SK-N-SH (cell line): ENCODE measurements at places on chromosomes 5 and 9.

DNA sequence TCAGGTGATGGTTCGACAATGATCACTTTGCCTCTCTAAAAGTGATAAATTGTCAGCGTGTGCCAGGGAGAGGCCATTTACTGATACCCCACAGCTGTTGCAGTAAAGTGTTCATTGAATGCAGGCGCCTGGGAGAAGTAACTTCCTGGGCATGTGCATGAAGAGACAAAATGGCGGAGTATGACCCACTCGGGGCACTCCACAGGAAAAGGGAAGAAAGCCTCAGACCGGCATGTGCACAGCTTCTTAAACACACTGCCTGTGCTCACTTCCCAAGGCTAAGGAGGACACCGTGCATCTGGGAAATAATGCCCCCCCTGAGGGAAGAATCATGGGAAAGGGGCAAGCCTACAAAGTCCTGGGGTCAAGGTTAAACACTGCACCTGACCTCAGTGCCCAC lies 329.5 kb downstream of the ICE1 start:
- no peak for DNase-seq

GRCh38 chr5:7881091-7881490 lies 12.1 kb downstream of the MTRR start:
- DNase-seq: no peak

GRCh38 chr9:16344343-16344742 lies 526.1 kb downstream of the BNC2 start:
- no peak for DNase-seq

DNA sequence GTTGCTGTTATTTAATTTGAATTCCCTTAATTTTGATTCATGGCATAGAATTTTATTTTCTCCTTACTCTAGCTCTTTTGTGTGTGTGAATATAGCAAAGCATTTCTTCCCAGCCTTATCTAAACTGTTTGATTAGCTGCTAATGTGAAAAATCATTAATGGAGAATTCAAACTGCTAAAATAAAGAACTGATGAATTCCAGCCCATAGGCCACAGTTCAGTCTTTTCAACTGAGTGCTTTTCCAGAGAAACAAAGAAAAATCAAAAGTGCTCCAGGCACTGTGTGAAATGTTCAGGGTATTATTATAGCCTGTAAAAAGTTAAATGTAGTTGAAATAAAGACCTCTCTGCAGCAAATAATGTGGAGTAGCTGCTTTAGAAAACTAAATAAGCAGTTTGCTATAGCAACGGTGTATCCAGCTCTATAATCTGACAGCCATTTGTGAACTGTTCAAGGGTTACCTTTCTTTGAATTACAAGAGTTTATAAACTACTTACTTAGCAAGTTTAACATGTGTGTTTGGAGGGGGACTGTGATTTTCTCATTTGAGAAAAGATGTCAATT lies 123.8 kb downstream of the GIN1 start:
- no peak for DNase-seq

DNA sequence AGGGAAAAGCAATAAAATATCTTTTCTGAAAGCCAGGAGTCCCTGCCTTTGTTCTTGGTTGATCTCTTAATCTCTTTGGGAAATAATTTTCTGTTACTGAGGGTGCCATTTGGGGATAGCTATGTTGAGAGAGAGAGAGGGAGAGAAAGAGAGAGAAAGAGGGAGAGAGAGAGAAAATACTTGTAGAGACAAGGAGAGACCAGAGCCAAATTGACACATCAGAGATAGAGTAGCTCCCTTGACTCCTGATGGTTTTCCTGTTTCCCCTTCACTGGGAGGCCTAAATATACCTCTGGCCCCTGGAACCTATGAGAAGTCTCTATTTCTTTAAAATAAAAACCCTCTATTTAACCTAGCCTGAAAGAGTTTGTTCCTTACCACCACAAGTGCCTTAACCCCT lies 14.9 kb downstream of the CMYA5 start:
- no peak for DNase-seq

- DNase-seq: no peak
These were observed 114.1 kb downstream of the PCSK5 start for GRCh38 chr9:76004526-76004925.

- DNase-seq: no peak
These were observed 122.9 kb upstream of the IL12B start for GRCh38 chr5:159453209-159453608.

DNA sequence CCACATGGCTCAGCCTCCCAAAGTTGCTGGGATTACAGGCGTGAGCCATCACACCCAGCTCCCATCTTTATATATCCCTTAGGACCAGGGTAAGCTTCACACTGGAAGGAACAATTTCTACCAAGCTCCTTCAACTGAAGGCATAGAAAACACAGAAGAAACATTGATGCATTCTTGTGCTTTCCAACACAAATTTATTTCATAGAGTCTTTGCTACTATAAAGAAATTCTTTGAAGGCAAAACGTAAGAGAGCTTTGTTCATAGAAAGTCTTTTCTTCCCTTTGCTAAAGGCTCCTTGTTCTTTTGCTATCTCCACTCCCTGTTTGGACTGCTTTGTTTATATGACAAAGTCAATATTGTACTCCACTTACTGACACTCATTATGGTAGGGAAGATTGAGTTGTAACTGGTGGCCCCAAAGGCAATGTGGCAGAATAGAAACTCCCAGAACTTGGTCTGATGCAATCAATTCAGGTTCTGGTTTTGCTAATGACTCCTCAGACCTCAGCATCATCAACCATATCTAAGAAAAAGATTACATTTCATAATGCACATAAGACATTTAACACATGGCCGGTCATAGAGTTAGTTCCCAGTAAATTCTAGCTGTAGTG lies 97.4 kb upstream of the CLINT1 start:
- DNase-seq: peak; percentile 27

DNA sequence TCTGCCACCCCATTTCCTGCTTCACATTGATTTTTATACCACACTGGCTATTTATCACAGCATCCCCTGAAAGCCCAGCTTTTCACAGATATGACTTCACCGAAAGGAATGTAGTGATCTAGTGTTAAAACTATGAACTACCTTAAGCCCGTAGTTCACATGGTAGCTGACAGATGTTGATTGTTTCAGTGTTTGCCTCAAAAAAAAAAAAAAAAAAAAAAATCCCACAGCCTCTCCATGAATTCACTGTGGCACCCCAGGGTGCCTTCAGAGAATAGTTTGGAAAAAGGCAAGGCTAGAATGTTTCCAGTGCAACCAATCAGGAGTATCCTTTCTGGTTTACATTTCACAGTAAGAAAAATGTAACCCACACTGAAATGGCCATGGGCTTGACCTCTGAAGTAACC lies 37.1 kb downstream of the GLIS3 start:
- no peak for DNase-seq

GRCh38 chr9:103649086-103649485 lies 445.0 kb upstream of the SMC2 start:
- DNase-seq: no peak

- DNase-seq: no peak
These were observed 135.9 kb downstream of the RNF180 start for GRCh38 chr5:64301566-64301965.
